HepG2 (cell line): ENCODE measurements at places on chromosomes 5 and 9. TPM values are rescaled to one million over a fixed set of nuclear protein-coding genes. Genes with fewer than 3 reads are reported as not detected.
A peak's percentile ranks its signal among the peaks of the same experiment; 100 is the strongest.

The PCDHA6 gene
- total RNA-seq = not detected in 2 replicates

- H3K27ac ChIP-seq = no peak overlapping the region
- no peak for DNase-seq
- peaks cover 18% of the 10 kb centered on the region; the same call in 1 of the 3 replicates for H3K36me3 ChIP-seq
Measured at GRCh38 chr9:15482146-15482545, 28.6 kb downstream of the PSIP1 start.

- H3K27ac ChIP-seq = no peak overlapping the region
- H3K36me3 ChIP-seq = no peaks in the 10 kb centered on the region
- H3K27me3 ChIP-seq = peaks cover 83% of the 10 kb centered on the region
- no peak overlapping the region for H3K4me3 ChIP-seq
- DNase-seq = no peak
Measured at GRCh38 chr9:134835987-134836386, 44.6 kb upstream of the FCN2 start.

The INSYN2B gene
- total RNA-seq = not detected in 2 replicates

DNA sequence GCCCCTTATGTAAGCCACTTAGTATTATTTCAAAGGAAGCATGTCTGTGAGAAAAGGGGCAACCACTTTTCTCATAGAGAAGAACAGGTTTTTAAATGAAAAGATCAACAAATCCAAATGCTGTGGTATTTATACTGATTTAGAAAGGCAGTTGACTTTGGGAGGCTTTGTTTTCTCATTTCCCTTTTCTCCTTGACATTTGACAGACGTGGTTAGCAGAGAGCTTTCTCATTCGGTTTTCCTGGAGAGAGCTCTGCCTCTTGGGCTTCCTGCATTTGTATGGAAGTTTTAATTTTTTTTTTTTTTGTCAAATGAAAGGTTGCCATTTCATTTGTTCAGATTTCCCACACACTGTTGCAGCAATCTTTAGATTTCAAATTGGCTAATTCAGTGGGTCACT is 62.5 kb downstream of the EXOSC2 start:
- no peak overlapping the region for H3K27ac ChIP-seq
- no peaks in the 10 kb centered on the region for H3K4me1 ChIP-seq
- H3K4me3 ChIP-seq = no peak overlapping the region
- no peaks in the 10 kb centered on the region for H3K36me3 ChIP-seq
- no peak for DNase-seq
- no peaks in the 10 kb centered on the region for H3K27me3 ChIP-seq

GRCh38 chr5:80191991-80192398 is 63.9 kb downstream of the SERINC5 start:
- no peak overlapping the region for H3K27ac ChIP-seq
- peaks cover 57% of the 10 kb centered on the region for H3K4me1 ChIP-seq
- no peak for DNase-seq
- no peaks in the 10 kb centered on the region for H3K27me3 ChIP-seq
- no peak overlapping the region for H3K4me3 ChIP-seq

DNA sequence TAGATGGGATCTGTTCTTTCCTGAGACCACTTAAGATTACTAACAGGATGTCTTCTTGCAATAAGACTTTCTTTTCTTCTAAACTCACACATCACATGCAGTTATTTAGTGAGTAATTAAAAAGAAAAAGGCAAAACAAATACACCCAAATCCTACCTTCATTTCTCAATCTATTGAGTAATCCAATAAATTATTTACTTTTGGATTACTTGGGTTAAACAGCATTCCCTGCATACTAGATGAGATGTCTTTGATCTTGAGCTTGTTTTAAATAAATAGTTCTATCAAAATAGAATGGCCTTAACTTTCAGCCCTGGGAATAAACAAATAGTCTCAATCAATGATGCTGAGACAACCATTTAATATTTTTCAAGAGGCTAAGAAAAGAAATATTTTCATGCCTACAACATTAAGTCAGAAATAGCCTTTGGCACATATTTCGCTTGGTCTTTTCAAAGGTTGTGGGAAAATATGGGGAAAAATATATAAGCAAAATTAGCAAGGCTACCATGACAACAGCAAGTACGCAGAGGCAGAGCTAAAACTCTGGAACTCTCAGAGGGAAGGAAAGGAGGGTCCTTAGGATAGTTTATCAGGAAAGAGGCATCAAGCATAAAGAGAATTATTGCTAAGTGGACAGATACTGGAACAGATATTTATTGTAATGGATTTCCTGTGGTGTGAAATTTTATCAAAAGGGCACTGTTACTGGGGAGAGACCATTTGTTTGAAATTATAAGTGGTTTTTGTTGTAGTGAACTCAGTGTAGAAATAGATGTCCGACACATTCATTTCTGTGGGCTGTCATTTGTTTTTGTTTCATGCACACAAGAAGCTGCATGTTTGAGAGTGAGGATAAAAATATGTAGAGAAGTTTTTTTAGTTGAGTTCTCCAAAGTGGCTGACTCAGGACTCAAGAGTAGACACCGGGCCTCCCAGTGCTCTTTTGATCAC is 70.2 kb upstream of the CDH6 start:
- no peak overlapping the region for H3K4me3 ChIP-seq
- no peaks in the 10 kb centered on the region for H3K4me1 ChIP-seq
- no peak for DNase-seq
- H3K27me3 ChIP-seq = no peaks in the 10 kb centered on the region
- H3K36me3 ChIP-seq = no peaks in the 10 kb centered on the region
- no peak overlapping the region for H3K27ac ChIP-seq

The PRDM9 gene
- total RNA-seq = not detected in 2 replicates

- H3K27ac ChIP-seq = no peak overlapping the region
- H3K4me3 ChIP-seq = no peak overlapping the region
- DNase-seq = no peak
- no peaks in the 10 kb centered on the region for H3K36me3 ChIP-seq
- peaks cover 8% of the 10 kb centered on the region; the same call in 1 of the 2 replicates for H3K4me1 ChIP-seq
- H3K27me3 ChIP-seq = no peaks in the 10 kb centered on the region
Measured at GRCh38 chr5:93022796-93023447, 558.1 kb downstream of the NR2F1-AS1 start.

DNA sequence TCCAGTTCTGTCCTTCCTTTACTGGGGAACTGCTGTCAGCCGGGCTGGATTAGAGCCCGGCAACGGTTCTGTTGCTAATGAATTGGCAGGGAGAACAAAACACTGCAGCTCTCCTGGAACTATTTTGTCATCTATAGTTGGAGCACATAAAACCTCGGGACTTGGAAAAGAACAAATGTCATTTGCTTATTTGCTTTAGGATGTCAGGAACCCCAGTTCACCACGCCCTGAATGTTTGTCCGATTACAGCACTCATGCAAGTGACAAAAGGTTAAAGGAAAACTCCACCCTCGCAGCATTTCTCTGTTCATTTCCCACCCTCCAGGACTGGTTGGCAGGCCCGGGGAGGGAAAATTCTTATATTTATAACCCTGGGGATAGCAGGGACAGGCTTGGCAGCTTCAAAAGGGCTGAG is 66.4 kb upstream of the PLPP1 start:
- peaks cover 50% of the 10 kb centered on the region for H3K4me1 ChIP-seq
- no peaks in the 10 kb centered on the region for H3K36me3 ChIP-seq
- H3K4me3 ChIP-seq = peak overlapping the region; percentile 46; the same call in 1 of the 2 replicates
- H3K27me3 ChIP-seq = no peaks in the 10 kb centered on the region
- no peak overlapping the region for H3K27ac ChIP-seq
- DNase-seq = peak; percentile 93

- H3K4me3 ChIP-seq = no peak overlapping the region
- no peak for DNase-seq
- no peak overlapping the region for H3K27ac ChIP-seq
- H3K27me3 ChIP-seq = no peaks in the 10 kb centered on the region
Measured at GRCh38 chr9:100282388-100282719, 70.4 kb downstream of the TEX10 start.

- DNase-seq = no peak
- H3K4me3 ChIP-seq = no peak overlapping the region
- no peaks in the 10 kb centered on the region for H3K36me3 ChIP-seq
Measured at GRCh38 chr5:123203105-123203800, 114.2 kb downstream of the PRDM6 start.

DNA sequence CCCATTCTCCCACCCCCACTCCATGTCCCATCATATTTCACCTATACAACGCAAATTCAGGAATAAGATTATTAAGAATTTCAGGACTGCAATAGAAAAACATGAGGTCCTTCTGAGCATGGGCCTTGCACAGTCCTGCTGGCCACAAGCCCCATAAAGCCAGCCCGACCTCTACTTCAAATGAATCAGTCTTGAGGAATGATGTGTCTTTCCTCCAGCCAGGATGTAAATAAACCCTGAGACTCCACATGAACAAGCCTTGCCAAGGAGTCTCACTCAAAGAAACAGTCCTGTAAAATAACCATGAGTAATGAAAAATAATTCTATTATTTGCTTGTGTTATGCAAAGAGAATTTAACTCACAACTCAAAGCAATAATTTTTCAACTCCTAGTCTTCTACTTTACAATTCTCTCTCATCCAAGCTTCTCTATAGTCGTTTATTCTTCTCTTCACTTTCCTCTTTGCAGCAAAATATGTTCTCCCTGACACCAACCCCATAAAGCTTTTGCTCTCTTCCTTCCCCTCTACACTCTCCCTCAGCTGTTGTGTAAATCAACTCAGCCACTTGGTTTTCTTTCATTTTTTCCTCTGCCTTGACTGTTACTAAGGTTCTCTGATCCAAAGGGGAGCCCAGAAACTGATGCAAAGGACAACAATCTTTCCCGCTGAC is 140.1 kb upstream of the MOCS2 start:
- no peaks in the 10 kb centered on the region for H3K4me1 ChIP-seq
- no peak overlapping the region for H3K27ac ChIP-seq
- H3K4me3 ChIP-seq = no peak overlapping the region
- H3K36me3 ChIP-seq = no peaks in the 10 kb centered on the region
- no peaks in the 10 kb centered on the region for H3K27me3 ChIP-seq
- DNase-seq = no peak
